ENCODE measurements at places on chromosomes 2 and 18.

DNA sequence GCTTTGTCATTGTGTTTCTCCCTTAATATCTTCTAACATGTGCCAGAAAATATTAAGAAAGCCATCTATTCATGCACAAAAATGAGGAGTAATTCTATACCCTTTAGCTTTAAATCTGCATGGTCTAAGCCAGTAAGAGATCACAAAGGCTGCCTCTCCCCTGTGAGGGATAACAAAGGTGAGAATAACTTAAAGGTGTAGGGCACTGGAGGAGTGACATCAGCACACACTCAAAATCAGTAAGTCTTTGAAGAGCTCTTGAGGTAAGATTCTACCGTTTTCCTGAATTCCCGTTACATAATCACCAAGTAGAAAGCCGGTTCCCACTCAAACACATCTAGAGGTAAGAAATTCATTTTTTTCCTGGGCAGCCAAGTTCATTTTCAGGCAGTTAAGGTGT lies 123.9 kb upstream of the SULT1C3 start:
- DNase-seq, result no peak

- DNase-seq, result no peak
Observed at GRCh38 chr2:221477714-221478484, 94.2 kb downstream of the EPHA4 start.

GRCh38 chr2:3547915-3548314 lies 10.2 kb downstream of the RNASEH1 start:
- DNase-seq, result no peak

DNA sequence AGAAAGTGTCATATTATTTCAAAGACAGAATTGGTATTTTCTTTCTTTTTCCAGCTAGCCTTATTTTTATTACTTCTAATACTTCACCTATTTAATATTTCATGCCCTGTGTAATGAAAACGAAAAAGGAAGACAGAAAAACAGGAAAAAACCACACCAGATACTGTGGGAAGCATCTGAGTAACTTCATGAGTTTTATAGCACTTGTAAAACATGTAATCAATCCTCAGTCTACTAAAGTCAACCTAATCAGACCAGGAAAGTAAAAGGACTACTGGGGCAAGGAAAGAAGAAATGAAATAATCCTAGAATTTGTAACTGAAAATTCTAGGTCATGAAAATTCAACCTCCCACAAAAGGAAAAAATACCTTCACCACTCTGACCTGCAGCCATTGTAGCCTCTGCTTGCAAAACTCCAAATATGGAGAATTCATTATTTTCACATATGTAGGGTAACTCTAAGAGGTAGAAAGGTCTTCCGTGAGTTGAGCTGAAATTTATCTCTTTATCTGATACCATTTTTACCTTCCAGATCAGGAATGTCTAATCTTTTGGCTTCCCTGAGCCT lies 34.7 kb upstream of the STRN start:
- no peak for DNase-seq

GRCh38 chr2:234306426-234307173 lies 190.3 kb downstream of the ARL4C start:
- DNase-seq, result no peak

GRCh38 chr2:120385355-120386127 lies 39.6 kb downstream of the INHBB start:
- DNase-seq, result no peak

DNA sequence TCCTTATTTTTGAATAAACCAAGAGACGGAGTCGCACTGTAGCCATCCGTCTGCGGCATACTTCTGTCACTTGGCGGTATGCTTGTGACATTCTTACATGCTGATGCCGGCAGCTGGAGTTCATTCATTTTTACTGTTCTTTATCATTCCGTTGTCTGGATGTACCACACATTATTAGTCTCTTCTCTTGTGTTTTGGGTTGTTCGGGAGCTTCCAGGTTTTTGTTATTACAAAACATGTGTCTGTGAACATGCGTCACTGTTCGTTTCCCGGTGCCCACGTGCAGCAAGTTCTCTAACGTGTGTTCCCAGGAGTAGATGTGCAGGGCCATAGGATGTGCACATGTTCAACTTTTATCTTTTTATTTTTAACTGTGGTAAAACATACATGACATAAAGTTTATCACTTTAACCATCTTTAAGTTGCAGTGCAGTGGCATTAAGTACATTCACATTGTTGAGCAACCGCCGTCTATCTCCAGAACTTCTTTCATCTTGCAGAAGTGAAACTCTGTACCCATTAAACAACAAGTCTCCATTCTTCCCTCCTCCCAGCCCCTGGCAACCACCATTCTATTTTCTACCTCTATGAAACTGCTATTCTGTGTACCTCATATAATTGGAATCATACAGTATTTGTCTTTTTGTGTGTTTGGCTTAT lies 40.1 kb downstream of the MTCL1 start:
- no peak for DNase-seq

- no peak for DNase-seq
Observed at GRCh38 chr18:23664674-23665073, 2.0 kb upstream of the ANKRD29 start.

DNA sequence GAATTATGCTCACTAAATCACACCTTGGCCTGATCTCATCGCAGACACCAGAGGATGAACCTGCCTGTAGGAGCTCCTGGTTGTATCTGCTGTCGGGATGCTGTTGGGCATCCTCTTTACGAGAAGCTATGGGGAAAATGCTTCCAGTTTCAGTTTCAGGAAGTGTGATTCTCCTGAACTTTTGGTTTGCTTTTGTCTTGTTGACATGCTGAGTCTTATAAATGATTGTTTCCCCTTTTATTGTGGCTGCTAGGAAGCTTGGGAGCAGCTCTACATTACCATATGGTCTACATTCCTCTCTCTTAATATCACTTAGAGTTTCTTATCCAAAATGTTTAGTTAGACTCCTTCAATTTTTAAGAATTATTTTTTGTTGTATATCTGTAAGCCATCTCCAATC lies 227.5 kb downstream of the MTX2 start:
- DNase-seq, result no peak

- no peak for DNase-seq
Observed at GRCh38 chr18:74019864-74020263, 127.8 kb downstream of the FBXO15 start.

DNA sequence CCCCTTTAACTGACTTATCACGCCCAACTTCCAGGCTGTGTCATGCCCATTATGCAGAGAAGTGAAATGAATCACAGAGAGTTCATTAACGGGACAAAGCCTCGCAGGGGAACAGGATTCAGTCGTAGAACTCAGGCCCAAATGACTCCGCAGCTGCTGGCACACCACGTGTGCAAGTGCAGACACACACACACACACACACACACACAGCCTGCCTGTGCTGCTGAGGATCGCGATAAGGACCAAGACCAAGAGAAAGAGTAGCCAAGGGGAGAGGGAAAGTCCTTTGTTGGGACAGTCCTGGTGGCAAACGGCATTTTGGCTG lies 90.0 kb upstream of the TAF1B start:
- no peak for DNase-seq

Measured in activated CD8-positive, alpha-beta memory T cell treated with anti-CD3 and anti-CD28 coated beads for 24 hours (primary cell).